Esophagus squamous epithelium (tissue), 5 donors: ENCODE measurements at places on chromosomes 13 and 19.

DNA sequence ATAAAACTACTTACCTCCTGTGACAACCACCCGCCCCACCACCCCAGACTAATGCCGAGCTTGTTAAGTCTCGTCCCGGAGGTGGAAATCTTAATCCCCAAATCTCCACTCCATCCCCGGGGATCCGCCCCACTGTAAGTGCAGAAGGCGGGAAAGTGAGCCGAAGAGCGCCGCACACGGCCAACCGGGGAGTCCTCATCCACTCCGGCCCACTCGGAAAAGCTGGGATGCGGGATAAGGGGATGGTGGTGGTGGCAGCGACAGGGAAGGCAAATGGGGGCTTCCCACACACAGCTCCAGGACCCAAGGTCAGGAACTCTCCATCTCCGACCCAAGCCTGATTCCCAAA is 621 bp downstream of the FBL start:
- DNase-seq = no peak

DNA sequence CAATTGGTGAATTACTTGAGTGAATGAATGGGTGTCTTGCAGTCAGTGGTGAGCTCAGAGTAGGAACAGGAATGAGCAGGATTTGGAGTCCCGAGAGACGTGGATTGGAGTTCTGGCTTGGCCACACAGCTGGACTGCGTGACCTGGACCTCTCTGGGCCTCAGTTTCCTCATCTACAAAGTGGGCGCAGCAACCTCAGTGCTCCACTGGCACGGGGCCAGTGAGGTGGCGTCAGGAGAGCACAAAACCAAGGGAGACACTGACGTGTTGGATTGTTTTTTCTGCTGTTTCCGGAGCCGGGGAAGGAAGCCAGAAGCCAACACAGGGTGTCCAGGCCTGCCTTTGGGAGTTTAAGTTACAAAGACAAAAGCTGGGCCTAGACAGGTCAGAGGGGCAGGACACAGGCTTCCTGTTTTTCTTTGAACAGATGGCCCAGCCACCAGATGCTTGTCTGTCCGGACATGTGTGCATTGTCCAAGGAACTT is 6.5 kb upstream of the DOCK6 start:
- DNase-seq = no peak

DNA sequence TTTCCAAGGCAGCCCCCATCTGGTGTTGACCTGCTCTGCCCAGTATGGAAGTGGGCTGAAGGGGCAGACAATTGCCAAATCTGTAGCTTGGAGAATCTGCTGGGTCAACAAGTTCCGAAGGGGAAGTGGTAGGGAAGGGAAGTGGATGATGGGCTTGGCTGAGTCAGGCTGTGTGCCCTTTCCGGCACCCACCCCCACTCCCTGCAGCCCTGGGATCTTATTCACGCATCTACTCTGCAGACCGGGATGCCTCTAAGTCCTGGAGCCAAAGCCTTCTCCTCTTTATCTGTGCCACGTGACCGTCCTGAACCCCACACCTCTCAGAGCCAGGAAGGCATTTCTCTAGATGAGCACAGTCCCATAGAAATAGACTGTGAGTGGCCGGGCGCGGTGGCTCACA is 7.5 kb upstream of the C5AR2 start:
- DNase-seq = no peak

DNA sequence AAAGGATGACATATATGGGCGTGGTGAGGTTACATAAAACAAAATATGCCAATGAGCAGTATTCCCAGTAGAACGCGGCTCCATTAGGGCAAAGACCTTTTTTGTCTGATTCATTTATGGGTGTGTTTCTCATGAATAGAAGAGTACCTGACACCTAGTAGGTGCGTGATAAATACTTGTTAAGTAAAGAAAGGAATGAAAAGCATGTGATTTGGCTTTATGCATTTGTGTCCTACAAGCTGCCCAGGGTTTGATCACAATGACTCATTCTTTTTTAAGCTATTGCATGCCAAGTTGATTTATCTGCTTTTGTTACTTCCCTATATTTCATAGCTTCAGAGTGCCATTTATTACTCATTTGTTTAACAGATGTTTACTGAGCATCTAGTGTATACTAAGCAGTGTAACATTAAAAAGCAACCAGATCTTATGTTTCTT is 19.1 kb upstream of the KCTD4 start:
- no peak for DNase-seq

DNA sequence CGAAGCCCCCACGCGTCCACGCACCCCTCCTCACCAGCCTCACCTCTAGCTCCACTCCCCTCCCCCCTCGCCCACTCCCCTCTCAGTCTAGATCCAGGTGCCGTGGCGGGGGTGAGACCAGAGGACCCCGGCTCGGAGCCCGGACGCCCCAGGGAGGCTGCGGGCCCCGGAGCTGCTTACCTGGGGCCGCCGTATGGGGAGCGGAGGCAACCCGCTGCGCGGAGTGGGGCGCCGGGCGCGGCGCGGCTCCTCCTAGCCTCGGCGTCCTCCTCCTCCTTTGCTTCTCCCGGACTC is 353 bp downstream of the ENOX1 start:
- DNase-seq = no peak

DNA sequence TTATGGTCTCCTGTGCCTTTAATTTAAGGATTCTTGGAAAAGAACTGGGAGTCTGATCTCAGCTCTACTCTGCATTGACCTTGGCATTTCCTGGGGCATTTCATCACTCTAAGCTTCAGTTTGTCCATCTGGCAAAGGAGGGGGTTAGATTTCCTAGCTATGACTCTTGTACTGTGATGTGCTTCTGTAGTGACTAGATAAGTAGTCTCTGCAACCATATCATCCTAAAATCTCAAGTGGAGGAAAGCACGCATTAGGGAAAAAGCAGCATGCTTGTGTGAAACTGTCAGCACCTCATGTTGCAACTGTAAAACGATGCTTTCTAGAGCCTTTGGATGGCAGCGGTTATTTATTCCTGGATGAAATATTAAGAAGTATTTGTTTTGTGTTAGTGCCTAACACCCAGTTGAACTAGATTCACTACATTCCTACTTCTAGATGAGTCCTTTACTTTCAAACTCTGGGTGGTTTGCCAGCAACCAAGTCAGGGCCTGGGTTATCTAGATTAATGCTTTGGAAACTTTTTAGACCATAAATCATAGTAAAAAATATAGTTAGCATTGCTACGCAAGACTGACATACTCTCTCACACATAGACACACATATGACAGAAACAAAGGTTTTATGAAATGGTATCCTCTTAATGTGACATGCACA is 6.8 kb downstream of the WDFY2 start:
- DNase-seq = no peak

DNA sequence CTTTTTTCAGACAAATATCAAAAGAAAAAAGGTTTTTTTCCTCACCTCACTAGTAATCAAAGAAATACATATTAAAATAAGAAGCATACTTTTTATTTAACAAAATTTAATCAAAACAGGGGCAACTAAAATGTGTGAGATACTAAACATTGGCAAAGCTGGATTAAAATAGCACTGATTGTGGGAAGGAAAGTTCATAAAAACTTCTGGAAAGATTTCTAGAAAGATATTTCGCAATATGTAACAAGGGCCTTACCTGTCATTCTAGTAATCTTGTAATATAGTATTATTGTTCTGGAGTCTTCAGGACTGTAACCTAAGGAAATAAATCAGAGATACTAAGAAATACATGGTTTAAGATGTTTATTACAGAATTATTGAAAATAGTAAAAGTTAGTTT is 482.5 kb downstream of the SUCLA2 start:
- DNase-seq = no peak

GRCh38 chr13:79226250-79226649 is 179.8 kb downstream of the RBM26 start:
- no peak for DNase-seq

DNA sequence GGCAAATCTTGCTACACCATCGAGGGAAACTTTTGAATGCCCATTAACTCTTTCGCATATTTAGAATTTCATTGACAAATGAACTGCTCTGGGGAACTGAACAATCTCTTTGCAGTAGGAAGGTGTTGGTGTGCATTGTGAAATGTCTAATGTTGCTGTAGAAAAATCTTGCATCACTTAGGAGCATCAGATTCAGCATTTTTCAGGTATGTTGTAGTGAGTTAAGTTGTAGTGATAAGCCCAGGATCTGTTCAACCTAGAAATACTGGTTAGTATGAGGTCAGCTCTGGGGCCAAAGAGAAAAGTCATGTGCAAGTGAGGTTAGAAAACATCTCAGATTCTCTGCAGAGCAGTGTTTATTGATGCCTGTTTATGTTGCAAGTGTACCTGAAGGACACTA is 4.1 kb downstream of the FRY start:
- DNase-seq = no peak

- no peak for DNase-seq
These were observed 18.5 kb upstream of the STARD13 start for GRCh38 chr13:33303855-33304597.

- DNase-seq = no peak
These were observed 120.5 kb upstream of the SPACA7 start for GRCh38 chr13:112255550-112256120.

- DNase-seq = no peak
These were observed 111.7 kb downstream of the ZNF100 start for GRCh38 chr19:21655540-21656126.

- no peak for DNase-seq
These were observed 26.8 kb downstream of the RASA3 start for GRCh38 chr13:114105521-114106225.

GRCh38 chr13:66098931-66099628 is 1131.1 kb downstream of the PCDH9 start:
- DNase-seq = no peak

GRCh38 chr19:43690890-43691289 is 20.9 kb upstream of the PLAUR start:
- DNase-seq = no peak

GRCh38 chr19:16397791-16398529 is 73.3 kb downstream of the KLF2 start:
- DNase-seq = no peak

GRCh38 chr13:89846926-89847585 is 1500.4 kb upstream of the MIR17HG start:
- no peak for DNase-seq

DNA sequence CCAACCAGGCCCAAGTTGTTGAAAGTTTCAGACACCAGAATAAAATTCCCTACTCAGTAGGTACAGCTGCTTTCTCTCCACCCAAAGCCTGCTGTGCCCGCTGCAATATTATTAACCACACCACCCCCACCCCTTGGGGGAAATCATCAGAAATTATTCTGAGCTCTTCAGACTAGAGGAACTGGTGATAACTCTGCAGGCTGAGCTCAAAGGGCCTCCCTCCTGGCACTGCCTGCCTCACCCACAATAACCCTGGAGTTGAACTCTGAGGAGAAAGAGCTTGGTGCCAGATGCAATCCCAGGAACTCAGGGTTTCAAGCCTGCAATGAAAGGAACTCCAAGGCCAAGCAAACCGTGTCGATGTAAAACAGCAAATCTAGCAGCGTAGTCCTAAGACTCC is 381.7 kb upstream of the ZNF507 start:
- no peak for DNase-seq

- DNase-seq = no peak
These were observed 7.9 kb downstream of the GPR12 start for GRCh38 chr13:26752671-26753070.

DNA sequence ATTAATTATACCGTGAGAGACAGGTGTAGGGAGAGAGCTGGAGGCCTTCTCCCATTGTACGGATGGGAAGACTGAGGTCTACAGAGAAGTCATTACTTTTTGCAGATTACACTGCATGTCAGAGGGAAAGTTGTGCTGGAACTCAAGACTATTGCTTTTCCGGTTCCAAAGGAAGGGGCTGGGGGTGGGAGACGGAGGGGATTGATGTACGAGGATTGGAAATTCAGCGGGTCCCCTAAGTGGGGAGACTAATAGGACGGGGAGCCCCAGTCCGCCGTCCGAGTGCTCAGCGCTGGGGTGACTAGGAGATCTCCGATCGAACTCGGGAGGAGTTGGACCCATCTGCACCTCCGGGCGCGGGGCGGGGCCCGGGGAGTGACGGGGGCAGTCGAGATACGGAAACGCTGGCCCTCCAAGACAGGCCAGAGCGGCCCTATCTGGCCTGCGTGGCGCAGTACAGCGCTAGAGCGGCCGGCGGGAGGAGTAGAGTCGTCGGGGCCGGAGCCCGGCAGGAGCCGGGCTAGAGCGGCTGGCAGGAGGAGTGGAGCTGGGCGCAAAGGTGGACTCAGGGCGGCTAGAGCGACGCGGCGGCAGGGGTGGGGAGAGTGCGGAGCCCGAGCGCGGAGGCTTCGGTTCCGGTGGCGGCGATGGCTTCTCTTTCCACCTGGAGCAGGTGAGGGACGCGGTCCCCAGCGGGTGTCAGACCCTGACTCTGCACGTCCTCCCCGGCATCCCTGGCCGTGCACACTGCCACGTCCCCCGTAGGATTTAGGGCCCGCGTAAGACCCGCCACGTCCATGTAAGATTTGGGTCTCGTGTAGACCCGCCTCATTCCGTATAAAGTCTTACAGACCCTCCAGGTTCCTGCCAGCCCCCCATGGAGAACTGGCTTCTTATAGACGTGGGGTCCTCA is 1.1 kb downstream of the ARHGEF1 start:
- peak; percentile 75 for DNase-seq

- DNase-seq = no peak
These were observed 84.6 kb downstream of the FRY start for GRCh38 chr13:32116210-32116609.

DNA sequence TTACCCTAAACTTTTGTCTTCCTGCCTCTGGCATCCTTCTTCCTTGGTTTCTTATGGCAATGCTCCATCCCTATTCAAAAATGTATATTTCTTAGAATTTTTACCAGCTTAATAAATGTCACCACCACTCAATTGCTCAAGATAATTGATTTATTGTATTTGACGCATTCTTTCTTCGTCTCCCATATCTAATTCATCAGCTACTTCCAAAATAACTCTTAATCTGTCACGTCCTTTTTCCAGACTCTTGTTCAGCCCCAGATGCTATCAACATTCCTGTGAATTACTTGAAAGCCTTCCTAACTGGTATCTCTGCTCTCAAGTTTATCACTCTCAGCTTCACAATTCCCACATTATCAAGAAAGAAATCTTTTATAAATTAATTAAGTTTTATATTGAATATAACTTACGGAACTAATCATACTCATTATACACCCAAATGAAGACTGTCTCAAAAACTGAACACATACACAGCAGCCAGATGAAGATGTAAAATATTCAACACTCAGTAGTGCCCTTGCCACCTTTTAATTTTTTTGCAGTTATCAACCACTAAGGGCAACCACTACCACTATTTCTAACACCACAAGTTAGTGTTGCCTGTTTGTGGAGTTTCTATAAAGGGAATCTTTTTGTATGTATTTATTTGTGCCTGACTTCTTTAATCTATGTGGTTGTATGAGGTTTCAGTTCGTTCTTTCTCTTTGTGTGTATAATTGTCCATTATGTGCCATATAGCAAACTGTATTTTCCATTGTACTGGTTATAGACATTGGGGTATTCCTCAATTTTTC is 2295.4 kb downstream of the PCDH9 start:
- DNase-seq = no peak

GRCh38 chr19:47745010-47745901 is at the start of gene NOP53:
Gene NOP53 (plus strand): TSS chr19:47745546. CDS start chr19:47745560, 14 bp downstream.
- DNase-seq = peak; percentile 84

- no peak for DNase-seq
These were observed 7.4 kb upstream of the SPACA4 start for GRCh38 chr19:48598996-48599700.

DNA sequence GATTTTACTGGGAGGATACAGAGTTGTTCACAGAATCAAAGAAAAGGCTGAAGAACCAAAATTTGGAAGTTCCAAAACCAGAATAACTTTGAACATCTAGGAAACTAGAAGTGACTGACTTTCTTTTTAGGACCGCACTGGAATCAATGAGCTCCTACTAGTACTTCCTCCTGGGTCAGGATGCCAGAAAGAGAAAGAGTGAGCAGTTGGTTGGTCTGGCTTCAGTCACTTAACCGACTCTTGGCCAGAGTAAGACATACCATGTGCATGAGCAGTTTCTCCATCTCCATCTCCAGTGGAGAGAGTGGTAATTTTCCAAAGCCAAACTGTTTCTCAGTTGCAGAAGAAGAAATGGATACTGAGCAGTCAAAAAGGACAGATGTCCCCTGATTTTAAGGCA is 27.1 kb upstream of the MTUS2 start:
- DNase-seq = no peak
